ENCODE measurements at places on chromosomes 2 and 18. TPM values are rescaled to one million over a fixed set of nuclear protein-coding genes. Genes with fewer than 3 reads are reported as not detected.

- H3K27ac ChIP-seq = no peak overlapping the region
- DNase-seq = no peak
- H3K36me3 ChIP-seq = no peaks in the 10 kb centered on the region
- H3K4me3 ChIP-seq = no peak overlapping the region
Measured at GRCh38 chr2:223418131-223418530, 184.0 kb downstream of the SCG2 start.

DNA sequence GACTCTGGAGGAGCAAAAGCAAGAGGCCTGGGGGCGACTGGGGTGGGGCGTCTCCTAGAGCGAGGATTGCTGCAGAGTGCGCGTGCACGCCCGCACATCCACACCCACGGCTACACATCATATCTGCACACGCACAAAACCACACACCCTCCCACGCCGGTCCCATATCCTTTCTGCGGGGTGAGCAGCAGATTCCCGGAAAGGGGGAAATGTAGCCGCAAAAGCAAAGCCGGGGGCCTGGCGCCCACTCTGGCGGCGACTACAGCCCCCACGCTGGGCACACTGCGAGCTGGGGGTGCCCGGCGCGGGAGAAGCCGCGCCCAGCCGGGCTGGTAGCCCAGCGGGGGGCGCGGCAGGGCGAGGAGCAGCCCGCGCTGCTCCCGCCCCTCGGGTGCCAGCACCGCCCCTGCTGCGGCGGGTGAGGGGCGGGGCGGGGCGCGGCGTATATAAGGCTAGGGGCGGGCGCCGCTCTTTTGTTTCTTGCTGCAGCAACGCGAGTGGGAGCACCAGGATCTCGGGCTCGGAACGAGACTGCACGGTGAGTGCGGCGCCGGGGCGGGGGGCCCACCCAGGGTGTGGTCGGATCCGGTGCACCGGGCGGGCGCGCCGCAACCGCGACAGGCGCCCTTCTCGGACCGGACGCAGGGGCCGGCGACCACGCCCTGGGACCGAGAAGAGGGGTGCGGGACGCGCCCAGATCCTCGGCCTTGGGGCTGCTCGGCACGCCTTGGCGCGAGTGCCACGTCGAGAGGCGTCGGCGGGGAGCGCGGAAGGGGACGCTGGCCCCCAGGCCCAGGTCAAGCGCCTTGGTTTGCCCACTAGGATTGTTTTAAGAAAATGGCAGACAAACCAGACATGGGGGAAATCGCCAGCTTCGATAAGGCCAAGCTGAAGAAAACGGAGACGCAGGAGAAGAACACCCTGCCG is at the start of gene TMSB10:
TMSB10 (plus strand) TSS at position 476 of the 927 bp plus-strand sequence.
- H3K4me3 ChIP-seq = peak within 1 kb of the TSS; percentile 86
- H3K36me3 ChIP-seq = peaks cover 22% of the 10 kb centered on the region
- no peaks in the 10 kb centered on the region for H3K27me3 ChIP-seq
- peak within 1 kb of the TSS; percentile 93 for H3K27ac ChIP-seq

DNA sequence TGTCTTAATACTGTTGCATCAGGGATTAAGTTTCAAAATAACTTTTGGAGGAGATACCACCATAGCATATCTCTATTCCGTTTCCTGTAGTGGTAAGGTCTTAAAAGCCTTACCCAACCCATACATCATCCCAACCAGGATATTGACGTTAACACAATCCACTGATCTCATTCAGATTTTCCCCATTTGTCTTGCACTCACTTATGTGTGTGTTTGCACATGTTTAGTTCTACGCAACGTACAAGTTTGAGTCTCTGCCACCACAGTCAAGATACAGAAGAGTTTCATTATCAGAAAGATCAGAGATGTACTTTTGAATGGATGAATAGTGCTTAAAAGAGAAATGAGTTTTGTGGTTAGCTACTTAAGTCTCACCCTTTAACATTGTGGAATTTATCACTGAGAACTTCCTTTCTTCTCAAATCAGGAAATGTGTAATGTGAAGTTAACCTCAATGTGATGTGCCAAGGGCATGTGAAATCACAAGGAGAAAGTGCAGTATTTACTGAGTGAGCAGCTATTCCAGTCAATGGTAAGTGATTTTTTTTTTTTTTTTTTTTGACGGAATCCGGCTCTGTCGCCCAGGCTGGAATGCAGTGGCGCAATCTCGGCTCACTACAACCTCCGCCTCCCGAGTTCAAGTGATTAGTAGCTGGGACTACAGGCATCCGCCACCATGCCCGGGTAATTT is 69.2 kb upstream of the EPHA4 start:
- H3K36me3 ChIP-seq = no peaks in the 10 kb centered on the region
- no peaks in the 10 kb centered on the region for H3K4me1 ChIP-seq
- H3K27ac ChIP-seq = no peak overlapping the region
- no peak for DNase-seq
- H3K4me3 ChIP-seq = no peak overlapping the region

The LYPD6 gene
- polyA plus RNA-seq = 0.49 TPM

The CAPN13 gene
- not detected for polyA plus RNA-seq

The KYNU gene
- 0.75 TPM for polyA plus RNA-seq
